ENCODE measurements at places on chromosomes 7 and 10.

DNA sequence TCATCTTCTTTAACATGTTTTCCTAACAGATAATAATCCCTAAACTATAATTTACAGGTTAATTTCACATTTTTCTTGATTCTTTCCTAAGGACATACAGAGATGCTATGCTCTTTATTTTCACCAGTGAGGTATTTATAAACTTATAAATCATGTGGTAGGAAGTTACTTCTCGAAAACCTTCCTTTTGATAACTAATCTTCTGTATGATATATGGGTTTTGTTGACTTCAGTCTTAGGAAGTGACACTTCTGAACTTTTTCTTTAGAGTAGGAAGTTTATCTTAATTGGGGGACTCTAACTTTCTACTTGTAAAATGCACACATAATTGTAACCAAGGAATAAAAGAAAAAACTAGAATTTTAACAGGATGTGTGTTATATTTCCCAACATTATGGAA lies 9.8 kb upstream of the PNPLA8 start:
- DNase-seq, result no peak

DNA sequence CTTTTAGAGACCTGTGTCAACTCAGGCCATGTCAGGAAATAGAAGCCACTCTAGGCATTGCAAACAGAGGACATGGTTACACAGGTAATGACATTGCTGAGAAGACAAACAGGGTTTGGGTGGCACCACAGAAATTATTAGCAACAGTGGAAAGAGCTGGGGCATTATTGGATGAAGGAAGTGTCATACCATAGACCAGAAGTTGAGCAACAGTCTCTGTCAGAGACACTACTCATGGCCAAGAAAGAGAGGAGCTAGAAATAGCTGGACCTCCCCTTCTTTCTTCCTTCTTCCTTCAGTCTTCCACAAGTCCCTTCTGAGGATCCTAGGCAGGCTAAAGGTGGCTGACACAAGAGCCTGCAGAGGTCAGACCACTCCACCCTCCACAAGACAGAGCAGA lies 4.2 kb upstream of the LIPA start:
- DNase-seq, result no peak

GRCh38 chr7:138066954-138067394 lies 9.3 kb upstream of the AKR1D1 start:
- DNase-seq, result no peak

- DNase-seq, result no peak
Measured at GRCh38 chr7:77904252-77904651, 105.7 kb downstream of the PHTF2 start.

- DNase-seq, result no peak
Measured at GRCh38 chr10:133237588-133238465, at the start of gene VENTX. Gene VENTX (plus strand): TSS chr10:133237855. CDS start chr10:133237915, 60 bp downstream.

DNA sequence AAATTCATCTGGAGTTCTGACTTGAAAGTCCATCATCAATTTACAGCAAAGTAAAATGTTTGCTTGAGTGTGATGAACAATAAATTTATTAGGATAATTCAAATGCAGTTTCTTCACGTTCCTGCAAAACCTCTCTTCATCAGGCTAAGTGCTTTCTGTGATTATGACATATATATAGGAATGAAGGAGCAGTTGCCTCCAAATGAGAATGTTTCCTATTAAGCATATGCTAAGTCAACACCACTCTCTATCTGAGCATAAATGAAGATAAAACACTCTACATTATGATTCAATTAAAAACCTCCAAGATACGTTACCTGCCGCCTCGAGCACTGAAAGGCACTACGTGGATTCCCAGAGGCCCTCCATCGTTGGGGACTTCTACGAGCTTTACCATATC lies 416.1 kb downstream of the PARD3 start:
- no peak for DNase-seq

- DNase-seq, result peak; percentile 29
Measured at GRCh38 chr10:69516316-69516715, 56.9 kb downstream of the NEUROG3 start.

- DNase-seq, result no peak
Measured at GRCh38 chr7:14430926-14431325, 441.5 kb upstream of the ETV1 start.

DNA sequence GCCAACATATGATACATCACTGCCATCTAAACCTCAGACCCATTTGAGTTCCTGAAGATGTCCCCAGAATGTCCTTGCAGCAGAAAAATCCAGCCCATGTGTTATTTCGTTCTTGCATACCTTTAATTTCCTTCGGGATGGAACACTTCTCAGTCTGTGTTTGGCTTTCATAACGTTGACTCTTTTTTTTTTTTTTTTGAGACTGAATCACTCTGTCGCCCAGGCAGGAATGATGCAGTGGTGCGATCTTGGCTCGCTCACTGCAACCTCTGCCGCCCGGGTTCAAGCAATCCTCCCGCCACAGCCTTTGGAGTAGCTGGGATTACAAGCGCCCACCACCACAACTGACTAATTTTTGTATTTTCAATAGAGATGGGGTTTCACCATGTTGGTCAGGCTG lies 148.8 kb upstream of the TNRC18 start:
- no peak for DNase-seq

GRCh38 chr10:133231946-133232574 lies 2.0 kb downstream of the UTF1 start:
- DNase-seq, result no peak

DNA sequence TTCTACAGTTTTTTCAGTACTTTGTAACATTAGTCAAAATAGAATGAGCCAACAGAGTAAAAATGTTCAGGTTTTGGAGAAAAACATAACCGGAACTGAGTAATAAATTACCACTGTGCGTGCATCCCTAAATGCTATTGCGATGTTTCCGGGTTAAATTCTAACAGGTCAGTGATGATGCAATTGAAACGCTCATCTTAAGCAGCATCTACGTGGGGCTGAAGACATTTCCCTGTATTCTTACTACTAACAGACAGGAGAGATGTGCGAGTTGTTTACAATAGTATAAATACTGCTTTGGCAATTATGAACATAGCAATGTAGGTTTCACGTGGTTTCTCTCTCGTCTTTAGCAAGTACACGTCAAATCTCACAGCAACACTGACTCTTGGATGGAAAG lies 149.4 kb downstream of the USP6NL start:
- no peak for DNase-seq

GRCh38 chr10:104336821-104337467 lies 1.3 kb downstream of the ITPRIP start:
- no peak for DNase-seq

DNA sequence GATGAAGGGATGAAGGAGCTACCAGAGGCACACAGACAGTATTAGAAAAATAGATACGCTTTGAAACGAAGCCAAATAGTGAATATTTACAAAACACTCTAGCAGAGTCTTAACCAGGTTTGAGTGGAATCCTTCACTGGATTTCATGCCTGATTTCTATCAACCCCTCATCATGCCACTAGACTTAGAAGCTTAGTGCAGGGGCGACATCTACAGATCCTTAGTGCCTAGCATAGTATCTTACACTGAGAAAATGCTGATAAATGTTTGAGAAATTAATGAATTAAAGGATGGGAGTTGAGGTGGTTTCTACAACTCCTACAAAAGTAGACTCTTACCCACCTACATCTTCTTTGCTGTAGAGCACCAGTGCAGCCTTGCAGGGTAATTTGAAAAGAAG lies 54.7 kb upstream of the CCNJ start:
- DNase-seq, result no peak

DNA sequence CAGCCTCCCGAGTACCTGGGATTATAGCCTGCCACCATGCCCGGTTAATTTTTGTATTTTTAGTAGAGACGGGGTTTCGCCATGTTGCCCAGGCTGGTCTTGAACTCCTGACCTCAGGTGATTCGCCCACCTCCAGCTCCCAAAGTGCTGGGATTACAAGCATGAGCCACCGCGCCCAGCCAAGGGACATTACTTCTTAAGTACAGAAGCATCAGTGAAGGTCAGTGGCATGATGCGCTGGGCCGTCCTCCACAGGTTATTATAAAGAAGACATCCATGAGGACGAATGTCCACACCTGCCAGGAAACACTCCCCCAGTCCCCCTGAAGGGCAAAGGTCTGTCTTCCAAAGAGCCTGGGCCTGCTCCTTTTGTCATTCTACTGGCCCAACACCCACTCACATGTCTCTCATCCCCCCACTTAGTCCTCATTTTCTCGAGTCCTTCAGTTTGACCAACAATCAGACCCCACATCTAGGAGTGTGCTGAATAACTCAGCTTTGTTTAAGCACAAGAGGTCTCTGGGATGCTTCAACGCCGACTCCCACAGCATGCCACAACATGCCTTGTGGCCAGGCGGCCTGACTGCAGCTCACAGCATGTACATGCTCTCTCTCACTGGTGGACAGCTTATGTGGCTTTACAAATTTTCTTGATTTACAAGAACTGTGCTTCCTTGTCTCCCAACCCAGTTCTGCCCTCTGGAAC lies 73.0 kb downstream of the CTBP2 start:
- no peak for DNase-seq

DNA sequence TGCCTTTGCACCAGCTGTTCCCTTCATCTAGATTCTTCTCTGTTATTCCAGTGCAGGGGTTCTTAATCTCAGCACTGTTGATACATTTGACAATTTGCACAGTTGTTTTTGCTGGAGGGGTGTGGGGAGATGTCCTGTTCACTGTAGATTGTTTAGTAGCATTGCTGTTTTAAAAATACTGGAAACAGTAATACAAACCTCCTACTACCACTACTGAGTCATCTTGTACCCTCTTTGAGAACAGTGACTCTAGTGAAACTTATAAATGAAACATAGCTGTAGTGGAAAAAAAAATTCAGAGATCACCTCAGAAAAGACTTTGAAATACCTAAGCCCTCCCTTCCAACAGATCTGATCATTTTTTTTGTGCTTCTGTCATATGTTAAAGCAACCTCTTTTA lies 154.8 kb upstream of the TMEM196 start:
- DNase-seq, result no peak

DNA sequence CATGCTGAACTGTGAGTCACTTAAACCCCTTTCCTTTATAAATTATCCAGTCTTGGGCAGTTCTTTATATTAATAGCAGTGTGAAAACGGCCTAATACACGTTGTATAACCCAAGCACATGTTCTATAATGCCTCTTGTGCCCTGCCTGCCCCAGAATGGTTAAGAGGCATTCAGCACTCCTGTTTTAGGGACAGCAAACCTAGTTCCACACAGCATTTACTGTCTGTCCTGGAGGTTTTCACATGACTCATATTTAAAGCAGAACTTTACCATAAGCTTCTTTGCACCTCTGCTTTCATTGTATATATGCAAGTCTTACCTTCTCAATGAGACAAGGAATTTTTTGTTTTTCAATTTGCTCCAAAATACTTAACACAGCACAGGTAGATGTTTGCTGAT lies 144.8 kb downstream of the ICA1 start:
- DNase-seq, result no peak

GRCh38 chr10:3465406-3465891 lies 292.9 kb upstream of the PITRM1 start:
- no peak for DNase-seq

GRCh38 chr7:116122972-116123595 lies 87.3 kb upstream of the TES start:
- peak; percentile 17 for DNase-seq

GRCh38 chr10:103839519-103839871 lies 15.9 kb downstream of the SH3PXD2A start:
- no peak for DNase-seq

DNA sequence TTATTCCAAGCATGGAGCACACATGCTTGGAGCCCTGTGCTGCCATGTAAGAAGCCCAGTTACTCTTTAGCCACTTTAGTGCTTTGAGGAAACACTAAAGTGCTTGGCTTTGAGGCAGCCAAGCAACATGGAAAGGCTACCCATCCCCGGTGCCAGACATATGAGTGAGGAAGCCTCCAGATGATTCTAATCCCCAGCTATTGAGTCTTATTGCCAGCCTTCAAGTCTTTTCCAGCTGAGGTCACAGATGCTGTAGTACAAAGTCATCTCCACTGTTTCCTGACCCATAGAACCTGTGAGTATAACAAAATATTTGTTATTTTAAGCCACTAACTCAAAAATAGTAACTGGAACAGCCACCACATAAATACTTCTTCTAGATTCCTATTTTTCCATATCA lies 91.4 kb upstream of the CYP26C1 start:
- no peak for DNase-seq

GRCh38 chr7:67616517-67616916 lies 619.9 kb downstream of the TYW1 start:
- no peak for DNase-seq

Measured in SHP77 (cell line).